ENCODE measurements at places on chromosomes 12 and 14.

GRCh38 chr12:104345234-104346066 lies 41.9 kb downstream of the EID3 start:
- no peak for DNase-seq

DNA sequence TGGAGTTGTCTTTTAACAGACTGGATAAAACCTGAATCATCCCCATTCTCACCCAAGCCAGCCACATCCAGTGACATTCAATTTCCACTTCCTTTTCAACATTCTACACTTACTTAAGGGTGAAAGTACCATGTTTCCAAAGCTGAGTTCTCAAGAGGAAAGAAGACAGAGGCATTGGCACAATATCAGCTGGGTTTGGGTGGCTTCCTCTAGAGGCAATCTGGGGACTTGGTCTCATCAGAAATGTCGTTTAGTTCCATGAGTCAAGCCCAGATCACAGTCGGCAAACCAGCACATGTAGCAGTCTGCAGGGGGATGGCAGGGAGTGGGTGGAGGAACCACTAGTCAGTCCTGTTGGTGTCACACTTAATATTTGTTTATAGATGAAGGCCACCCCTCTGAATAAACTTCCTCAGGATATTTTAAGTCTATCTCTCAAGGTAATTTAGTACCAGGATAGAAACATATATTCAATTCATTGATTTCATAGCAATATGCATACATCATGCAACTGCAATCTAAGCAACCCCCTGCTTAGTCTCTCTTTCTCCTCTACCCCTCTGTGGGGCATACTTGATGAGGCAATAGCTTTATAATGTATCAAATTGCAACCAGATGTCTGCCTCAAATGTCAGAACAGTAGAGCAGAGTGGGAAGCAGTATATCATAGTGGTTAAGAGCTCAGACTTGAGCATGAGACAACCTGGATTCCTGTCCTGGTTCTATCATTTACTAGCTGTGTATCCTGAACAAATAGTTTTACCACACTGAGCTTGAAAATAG lies 3.0 kb downstream of the SRRM4 start:
- no peak for DNase-seq

DNA sequence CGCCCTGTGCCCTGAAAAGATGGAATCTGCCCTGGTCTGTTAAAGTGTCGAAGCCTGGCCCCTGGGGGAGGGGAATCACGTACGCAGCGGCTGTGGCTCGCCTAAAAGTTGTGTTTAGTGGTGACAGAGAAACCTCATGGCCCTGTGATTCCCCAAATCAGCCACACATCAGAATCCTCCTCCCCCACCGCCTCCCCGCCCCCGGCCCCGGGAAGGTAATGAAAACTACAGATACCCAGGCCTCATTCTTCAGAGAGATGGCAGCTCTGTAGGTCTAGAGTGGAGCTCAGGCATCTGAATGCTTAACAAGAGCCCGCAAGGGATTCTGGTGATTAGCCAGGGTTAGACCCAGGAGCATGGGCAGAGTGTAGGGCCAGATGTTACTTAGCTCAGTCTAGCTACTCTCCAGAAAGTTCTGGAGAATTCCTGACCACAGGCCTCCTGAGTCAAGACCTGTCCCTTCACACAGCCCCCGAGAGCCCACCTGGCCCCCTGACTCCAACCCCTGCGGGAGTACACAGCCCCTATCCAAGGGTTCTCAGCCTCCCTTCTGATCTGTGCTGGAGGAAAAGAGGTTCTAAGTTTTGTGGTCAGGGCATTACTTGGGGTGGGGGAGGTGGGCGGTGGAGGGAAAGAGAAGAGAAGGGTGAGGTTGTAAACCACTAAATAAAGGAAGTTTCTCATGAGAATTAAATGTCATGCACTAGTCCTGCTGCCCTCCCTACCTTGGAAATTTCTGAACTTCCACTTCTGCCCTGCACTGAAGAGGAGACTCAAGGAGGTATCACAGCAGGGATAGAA lies 114.8 kb downstream of the PLXNC1 start:
- DNase-seq: no peak

DNA sequence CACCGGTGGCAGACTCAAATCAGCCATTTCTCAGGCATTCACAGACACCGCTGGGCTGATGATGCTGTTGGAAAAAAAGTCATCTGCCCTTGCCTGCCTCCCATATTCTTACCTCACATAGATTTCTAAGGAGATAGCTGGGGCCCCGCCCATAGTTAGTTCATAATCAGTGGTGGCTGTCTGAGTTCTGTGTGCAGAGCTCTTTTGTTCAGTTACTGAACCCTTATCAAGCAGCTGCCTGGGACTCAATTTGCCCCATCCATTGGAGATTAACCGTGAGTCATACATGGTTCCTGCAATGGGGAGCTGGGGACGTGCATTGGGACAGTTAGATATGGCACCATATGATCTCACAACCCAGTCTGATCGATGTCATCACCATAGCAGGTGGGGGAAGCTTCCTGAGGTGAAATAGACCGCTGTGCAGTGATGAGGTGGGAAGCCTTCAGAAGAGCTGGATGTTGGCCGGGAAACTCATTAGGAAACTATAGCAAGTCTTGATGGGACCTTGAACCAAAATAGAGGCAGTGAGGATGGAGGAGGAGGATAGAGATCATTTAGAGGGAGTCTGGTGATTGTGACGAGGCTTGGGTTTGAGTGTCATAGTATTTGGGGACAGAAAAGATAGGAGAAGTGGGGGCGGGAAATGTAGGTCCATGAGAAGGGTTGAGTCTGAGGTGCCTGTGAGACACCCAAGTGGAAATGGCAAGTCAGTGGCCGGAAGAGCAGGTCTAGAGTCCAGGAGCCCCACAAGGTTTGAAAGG lies 147.8 kb downstream of the GCH1 start:
- DNase-seq: no peak

GRCh38 chr12:42145197-42145549 lies 499 bp upstream of the GXYLT1 start:
- DNase-seq: no peak

- no peak for DNase-seq
Measured at GRCh38 chr12:58381546-58381945, 440.2 kb downstream of the ATP23 start.

GRCh38 chr14:63006531-63006930 lies 38.7 kb downstream of the KCNH5 start:
- DNase-seq: no peak

DNA sequence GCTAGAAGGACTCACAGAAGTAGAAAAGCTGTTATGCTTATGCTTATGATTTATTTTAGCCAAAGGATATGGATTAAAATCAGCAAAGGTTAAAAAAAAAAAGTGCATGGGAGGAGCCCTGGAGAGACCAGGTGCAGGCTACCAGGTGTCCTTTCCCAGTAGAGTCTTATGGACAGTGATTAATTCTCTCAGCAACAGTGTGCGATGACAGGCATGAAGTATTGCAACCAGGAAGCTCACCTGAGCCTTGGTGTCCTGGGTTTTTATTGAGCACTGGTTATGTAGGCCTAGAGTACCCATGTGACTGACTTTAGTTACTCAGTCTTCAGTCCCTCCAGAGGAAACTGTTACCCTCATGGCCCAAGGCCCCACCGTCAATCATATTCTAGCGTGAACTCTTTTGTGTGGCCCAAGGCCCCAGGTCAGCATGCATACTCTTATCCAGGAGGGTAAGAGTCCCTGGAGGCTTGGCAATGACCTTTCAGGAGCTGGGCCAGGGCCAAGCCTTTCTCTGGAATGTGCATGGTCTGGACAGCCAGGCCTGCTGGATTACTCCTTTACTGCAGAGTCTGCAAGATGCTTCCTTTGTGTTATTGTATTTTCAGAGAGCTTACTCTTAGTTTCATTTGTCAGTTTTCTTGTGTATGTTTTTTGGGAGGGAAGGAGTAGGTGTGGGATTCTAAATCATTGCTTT lies 69.6 kb upstream of the RD3L start:
- no peak for DNase-seq

GRCh38 chr12:57479043-57479375 lies 657 bp downstream of the ARHGAP9 start:
- DNase-seq: no peak

- no peak for DNase-seq
Measured at GRCh38 chr12:64558754-64559153, 51.5 kb upstream of the RASSF3 start.

DNA sequence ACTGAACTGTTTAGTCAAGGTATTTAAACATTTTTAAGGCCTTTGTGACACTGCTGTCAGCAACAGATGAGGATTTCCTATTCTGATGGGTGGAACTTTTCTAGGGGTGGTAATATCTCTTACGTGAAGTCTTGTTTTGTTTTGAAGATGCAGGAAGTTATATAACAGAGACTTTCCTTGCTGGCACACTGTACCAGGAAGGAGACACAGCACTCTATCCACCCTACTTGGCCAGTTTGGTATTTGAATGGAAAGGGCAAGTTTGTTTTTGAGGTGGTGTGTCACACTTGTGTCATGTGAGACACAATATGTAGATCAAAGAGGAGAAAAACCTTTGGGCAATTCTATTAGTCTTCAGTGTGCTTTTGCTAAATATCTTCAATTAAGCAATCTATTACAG lies 51.6 kb upstream of the SRP54 start:
- DNase-seq: no peak

GRCh38 chr14:61585598-61586543 lies 109.4 kb upstream of the HIF1A start:
- DNase-seq: peak; percentile 64

- DNase-seq: no peak
Measured at GRCh38 chr12:45494279-45494678, 235.2 kb upstream of the ARID2 start.

- DNase-seq: no peak
Measured at GRCh38 chr12:68468036-68468435, 135.9 kb upstream of the MDM1 start.

GRCh38 chr14:101588990-101589389 lies 27.7 kb downstream of the DIO3 start:
- DNase-seq: no peak

DNA sequence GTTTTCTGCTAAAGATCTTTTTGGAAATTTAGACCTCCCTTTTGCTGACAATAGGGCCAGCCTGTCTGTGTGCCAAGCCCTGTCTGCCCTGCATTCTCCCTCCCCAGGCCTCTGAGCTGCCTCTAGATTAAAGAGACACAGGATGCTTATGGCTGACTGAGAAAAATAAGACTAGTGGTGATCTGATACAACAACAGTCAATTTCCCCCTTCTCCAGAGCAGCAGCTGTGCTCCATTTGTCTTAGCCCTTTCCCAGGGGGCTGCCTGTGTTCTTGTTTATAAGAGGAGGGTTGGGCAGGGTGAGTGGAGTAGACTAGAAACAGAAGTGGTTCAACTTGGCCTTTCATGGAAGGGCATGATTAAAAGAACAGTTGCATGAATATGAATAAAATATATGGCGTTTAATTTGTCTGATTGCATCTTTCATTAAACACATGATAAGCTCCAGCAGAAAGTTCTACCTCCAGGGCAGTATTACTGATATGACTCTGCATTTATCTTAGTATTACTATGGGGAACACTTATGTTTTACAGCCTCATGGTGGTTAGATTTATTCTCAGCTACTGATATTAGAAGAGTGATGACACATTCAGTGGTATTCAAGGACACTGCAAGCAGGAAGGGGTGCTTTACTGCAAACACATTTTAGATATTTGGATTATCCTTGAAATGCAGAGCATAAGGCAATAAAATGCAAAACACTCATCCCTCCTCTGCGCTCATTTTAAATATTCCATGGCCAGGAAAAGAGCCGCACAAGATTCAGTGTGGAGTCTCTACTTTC lies 150.2 kb upstream of the CLEC14A start:
- DNase-seq: no peak

- DNase-seq: no peak
Measured at GRCh38 chr12:132460571-132460970, 29.4 kb upstream of the FBRSL1 start.

DNA sequence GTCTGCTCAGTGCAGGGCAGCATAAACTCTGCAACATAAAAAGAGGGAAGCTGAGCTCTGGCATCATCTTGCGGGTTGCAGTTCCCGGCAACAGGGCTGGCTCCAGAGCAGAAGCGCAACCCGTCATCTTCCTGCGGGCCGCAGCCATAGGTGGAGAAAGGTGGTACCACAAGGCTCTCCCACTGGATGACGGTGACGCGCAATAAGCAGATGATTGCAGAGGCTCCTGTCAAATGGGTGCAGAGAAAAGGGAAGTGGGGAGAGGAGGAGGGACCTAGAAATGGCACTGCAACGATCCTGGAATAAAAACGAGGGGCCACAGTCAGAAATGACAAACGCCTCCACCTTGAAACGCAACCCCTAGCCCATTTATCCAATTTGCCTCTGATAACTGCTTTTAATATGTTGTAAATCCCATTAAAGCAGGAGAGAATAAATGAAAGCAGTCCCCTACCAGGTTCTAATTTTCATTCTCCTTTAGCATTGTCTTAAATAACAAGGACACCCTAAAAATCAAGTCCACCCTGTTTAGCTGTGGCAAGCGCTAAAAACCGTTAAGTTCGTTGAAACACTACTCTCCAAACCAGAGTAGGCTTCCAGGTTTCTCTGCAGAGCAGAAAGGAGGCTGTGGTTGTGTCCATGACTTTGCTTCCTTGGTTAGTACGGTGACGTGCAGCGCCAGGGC lies 30.9 kb upstream of the TUBA1C start:
- DNase-seq: peak; percentile 12

DNA sequence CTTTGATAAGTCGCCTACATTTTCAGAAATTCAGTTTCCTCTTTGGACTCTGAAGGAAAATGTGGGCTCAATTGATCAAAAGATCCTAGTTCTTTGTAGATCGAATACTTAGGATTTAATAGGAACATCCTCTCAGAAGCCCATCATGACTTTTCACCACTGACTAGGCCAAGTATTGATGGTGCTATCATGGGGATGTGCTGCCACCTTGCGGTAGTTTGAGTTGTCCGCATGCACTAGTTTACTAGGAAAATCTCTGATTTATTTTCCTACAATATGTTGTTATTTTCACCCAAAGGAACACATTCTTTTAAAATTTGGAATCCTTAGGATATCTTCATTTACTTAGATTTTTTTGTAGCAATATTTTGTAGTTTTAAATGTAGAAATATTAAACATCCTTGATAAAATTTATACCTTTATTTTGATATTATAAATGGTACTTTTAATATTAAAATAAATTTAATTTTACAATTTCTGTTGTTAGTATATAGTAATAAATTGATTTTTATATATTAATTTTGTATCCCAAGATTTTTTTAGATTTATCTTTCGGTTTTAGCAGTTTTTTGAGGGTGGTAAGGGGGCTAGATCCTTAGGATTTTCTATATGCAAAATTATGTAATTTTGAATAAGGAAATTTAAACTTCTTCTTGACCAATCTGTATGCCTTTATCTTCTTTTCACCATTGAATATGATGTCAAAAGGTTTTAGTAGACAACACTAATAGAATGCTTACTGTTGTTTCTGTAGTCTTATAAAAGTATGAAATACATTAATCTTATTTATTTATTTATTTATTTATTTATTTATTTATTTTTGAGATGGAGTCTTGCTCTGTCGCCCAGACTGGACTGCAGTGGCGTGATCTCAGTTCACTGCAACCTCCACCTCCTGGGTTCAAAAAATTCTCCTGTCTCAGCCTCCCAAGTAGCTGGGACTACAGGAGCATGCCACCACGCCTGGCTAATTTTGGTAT lies 52.9 kb upstream of the OR9K2 start:
- DNase-seq: peak; percentile 21

DNA sequence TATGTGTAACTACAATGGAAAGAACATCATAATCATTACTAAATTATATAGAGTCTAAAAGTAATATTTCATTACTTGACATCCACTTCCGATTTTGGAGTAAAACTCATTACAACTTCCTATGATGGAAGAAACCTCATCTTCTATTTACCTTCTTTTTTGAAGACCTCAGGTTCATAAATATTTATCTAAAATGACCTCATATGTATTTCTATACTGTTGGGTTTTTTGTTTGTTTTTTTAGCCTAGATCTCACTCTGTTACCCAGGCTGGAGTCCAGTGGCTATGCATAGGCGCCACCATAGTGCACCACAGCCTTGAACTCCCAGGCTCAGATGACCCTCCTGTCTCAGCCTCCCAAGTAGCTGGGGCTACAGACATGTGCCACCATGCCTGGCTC lies 39.9 kb upstream of the BMAL2 start:
- no peak for DNase-seq
